BJ (cell line): ENCODE measurements at places on chromosomes 7 and 10.

GRCh38 chr7:77714195-77714594, 17.9 kb downstream of the RSBN1L start:
- no peak for DNase-seq

GRCh38 chr7:27723085-27723484, 16.9 kb upstream of the TAX1BP1 start:
- DNase-seq = no peak

- no peak for DNase-seq
Observed at GRCh38 chr7:26954951-26955350, 90.6 kb upstream of the SKAP2 start.

- DNase-seq = no peak
Observed at GRCh38 chr7:15780271-15780670, 93.8 kb upstream of the MEOX2 start.

- no peak for DNase-seq
Observed at GRCh38 chr10:30705101-30705624, 75.6 kb upstream of the LYZL2 start.

DNA sequence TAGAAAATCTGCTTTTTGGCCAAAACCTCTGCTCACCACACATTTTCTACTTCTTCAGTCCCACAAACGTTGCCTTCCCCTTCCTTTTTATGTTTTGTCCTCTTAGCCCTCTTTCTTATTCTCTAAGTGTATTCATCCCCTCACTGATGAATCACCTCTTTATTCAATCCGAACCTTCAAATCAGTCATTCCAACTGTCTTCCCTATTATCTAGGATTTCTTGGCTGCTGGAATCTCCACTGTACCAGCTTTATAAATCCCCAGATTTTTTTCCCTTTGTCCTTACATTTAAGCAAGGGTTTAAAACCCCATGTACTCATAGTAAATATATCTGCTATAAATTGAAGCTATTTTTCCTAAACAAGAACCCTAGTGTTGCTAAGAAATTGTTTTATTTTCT, 176.9 kb downstream of the SEMA3A start:
- no peak for DNase-seq
